ENCODE measurements at places on chromosomes 3 and 15.

DNA sequence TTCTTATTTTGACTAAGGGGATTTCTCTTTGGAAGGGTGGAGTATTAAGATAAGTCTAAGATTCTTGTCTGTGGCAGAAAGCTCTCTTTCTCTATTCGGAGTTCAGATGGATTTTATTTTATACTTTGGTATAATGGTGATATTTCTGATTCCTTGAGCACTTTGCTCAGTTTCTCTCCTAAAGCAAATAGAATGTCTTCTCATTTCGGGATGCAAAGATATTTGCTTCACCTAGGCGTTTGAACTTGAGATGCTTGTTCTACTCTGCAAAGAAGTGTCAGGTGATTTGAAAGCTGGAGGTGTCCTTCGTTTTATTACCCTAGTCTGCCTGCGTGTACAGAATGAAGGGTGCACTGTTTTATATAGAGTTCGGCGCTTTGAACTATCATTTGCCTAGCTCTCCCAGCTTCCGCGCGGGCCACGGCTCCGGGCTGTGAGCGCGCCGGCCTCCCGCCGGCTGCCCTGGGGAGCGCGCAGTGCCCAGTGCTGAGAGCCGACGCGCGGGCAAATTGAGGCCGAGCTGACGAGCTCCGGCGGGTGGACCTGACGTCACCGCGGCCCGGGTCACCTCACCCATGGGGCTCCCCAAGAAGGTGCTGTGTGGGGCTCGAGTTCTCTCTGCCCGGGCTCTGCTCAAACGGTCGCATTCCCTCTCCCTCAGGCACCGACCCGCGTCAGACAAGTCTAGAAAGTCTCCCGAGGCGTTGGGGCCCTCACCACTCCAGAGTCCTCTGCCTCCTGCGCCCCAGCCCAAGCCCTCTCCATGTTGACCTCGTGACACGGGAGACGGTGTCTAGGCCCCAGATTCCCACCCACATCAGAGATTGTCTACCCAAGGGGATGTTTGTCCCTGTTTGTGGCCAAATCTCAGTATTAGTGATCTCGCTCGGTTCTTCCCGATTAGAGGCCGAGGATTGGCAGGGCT is 7.5 kb downstream of the SOX2 start:
- DNase-seq, result no peak

GRCh38 chr15:48536681-48537091 is 108.8 kb downstream of the FBN1 start:
- no peak for DNase-seq

- no peak for DNase-seq
These were observed 70.8 kb downstream of the GOLGA8B start for GRCh38 chr15:34512628-34513027.

DNA sequence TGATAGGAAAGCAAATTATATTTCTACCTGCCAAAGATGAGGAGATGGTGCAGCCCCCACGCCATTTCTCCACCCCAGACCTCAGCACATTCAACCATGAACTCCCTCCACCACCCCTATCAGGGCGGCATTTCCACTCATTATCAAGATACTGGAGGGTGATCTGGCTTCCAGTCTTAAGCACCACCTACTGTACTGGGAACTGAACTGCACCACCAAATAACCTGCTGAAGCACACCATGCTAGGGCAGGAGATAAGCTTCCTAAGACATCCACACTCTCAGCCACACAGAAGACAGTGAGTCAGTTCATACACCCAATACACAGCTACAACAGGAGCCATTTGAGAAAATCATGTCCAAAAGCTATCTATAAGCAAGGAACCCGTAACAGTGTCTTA is 98.8 kb downstream of the FGF7 start:
- no peak for DNase-seq

GRCh38 chr15:96261575-96262034 is 68.9 kb upstream of the NR2F2 start:
- no peak for DNase-seq

DNA sequence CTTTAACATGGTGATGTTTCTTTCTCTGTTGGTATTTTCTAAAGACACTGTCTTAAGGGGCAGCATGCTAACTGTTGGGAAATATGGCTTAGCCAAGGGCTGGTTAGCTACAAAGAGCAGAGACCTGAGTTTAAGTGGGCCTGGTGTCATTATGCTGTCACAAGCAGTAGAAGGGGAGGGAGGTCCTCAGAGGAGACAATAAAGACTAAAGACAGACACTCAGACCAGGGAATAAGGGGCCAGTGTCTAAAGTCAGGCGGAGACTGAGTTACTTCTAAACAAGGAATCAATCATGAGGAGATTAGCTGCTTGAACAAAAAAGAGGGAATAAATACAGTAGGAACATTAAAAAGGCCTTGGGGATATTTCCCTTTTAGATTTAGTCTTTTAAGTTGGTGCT is 142.7 kb upstream of the DPPA4 start:
- DNase-seq, result no peak

DNA sequence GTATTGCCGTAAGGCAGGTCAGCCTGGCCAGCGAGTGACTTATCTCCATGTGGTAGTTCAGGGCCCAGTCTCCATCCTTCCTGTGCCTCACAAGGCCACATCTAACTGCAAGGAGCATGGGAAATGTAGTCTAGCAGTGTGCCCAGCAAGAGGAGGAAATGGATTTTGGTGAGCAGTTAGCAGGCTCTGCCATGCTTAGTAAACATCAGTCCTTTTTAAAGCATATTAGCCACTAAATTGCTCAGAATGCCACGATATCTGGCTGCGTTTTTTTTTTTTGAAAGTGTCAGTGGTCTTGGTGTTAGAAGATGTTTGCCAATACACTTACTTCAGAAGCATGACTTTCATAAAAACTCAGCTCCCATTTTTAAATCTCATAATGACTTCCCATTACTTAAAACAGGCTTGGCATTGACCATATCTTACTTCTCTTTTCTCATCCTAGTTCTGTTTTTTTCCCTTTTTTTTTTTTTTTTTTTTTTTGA is 470.2 kb upstream of the TPRG1 start:
- no peak for DNase-seq

DNA sequence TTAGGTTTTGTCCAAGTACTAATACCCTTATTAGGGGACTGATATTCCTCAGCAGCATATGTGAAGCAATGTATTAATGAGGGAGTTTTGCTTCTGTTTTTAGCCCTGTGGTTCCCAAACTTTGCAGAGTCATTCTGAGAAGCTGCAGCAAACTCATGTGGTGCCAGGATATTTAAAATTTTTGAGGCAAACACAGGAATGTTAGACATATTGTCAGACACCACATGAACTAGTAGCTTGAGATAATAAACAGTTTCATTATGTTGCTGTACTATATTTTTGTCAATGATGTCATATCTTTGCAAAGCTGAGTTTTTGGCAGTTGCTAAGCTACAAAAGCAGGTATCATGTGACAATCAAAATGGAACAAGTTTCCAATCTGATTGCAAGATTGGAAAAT is 36.6 kb downstream of the ATP6V1A start:
- no peak for DNase-seq

- no peak for DNase-seq
These were observed 51.3 kb downstream of the TBL1XR1 start for GRCh38 chr3:177145954-177146353.

DNA sequence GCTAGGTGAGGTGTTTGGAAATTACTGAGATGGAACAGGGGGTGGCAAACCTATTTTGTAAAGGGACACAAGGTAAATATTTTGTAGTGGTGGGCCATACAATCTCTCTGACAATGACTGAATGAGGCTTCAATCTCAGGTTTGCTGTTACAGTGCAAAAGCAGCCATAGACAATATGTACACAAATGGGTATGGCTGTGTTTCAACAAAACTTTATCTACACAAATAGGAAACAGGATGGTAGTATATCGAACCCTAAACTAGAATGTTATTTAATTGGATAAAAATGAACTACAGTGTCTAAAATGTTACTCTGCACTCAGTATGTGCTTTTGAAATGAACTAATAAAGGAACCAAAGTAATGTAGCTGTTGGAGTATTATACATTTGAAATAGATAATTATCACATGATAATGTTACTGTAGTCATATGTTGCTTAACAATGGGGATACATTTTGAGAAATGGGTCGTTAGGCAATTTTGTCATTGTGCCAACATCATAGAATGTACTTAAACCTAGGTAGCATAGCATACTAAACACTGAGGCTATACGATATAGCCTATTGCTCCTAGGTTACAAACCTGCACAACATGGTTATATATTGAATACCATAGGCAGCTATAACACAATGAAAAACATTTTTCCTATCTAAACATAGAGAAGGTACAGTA is 495.2 kb upstream of the TBL1XR1 start:
- DNase-seq, result no peak

DNA sequence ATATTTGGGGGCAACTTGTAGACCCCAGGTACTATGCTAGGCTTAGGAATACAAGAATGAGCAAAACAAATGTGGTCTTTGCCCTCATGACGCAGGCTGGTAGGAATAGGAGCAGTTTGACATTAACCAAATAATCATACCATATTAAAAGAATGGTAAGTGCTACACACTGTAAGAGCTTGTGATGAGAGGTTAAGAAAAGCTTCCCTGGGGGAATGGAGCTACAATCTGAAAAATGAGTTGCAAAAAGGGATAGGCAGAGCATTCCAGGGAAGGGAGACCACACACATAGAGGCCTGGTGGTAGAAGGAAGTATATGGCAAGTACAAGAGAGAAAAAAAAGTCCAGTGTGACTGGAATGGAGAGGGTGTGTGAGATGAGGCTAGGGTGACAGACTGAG is 37.3 kb downstream of the TMOD3 start:
- no peak for DNase-seq

- no peak for DNase-seq
These were observed 283.5 kb downstream of the SV2B start for GRCh38 chr15:91383532-91383931.

DNA sequence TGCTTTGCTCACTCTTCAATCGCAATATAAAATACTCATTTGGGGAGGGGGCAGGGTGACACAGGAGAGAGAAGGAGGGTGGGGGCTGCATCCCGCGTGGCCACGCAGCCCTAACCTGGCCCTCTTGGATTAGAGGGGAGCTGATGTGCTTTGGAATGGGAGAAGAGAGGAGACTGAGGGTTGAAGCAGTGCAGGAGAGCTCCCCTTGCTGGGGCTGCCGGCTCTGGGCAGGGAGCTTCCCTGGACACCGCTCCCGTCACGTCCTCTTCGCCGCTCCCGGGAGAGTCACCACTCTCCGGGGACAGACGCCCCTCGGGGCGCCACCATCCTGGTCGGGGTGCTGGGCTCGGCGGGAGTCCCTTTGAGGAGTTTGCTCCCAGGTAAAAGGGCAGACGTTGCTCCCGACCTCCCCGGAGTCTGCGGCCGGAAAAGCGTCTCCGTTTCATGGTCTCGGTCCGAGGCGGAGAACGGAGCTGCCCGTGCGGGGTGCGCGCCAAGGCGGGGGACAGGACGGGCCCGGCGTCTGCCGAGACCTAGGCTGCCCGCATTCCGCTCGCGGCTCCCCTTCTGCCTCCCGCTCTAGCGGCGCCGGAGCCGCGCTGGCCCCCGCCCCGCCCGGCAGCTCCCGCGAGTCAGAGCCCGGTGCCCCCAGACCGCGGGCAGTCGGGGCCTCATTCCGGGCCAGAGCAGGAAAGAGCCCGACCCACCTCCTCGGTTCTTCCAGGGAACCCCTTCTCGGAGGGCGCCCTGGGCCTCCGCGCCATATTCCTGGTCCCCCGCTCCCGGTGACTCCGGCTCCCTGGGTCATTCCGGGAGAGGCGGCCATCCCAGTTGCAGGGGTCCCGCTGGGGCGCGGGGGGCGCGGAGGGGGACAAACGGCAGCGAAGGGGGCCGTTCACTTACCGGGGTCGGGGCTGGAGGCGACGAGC is 603 bp downstream of the SLC7A14 start:
- DNase-seq, result no peak
